ENCODE measurements at places on chromosomes 2 and 18.

DNA sequence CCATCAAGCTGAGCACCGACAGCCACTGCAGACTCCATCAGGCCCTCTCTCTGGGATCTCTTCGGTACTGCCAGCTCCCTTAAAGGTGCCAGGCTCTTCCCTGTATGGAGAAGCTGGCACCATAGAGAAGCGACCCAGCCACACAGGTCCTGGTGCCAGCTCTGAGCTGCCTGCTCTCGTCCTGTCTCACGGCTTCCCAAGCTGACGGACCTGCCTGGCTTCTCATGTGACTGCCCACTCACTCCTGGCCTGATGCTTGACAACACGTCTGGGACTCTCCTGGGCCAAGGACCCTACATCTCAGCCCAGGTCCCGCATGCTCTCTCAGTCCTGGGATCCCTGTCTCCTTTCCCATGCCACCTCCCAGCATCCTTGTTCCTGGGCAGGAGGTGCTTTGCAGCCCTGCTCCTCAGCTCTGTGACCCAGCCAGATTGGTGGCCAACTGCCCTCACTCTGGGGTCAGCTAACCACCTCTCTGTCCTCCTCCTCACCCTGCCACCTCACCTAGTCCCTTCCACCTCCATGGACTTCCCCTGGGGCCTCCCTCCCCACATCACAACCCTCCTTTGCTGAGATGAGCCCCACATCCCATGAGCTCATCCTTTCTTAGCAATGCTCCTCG lies 12.5 kb upstream of the ATOH8 start:
- no peak for DNase-seq

DNA sequence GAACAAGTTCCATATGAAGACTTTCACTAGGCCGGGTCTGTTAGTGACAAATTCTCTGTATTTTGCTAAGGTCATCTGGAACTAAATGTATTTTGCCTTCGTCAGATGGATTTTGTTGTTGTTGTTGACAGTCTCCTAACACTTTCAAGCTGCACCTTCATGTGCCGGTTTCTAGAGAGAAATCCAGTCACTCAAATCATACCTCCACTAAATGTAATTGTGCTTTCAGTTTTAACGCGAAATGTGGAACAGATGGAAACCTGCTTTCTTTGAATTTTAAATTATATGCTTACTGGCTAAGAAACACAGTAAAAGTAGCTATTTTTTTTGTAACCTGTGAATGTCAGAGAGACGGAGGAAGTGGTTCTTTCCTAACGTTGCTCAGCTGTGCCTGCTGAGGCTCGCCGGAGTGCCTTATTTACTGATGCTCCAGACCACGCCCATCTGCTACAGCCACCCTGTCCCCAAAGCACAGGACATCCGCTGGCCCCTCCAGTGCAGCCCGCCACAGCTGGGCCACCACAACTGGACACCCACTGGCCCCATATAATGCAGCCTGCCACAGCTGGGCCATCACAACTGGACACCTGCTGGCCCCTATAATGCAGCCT lies 134.7 kb downstream of the PXDN start:
- DNase-seq = no peak

GRCh38 chr18:3660739-3661515 lies 211.0 kb downstream of the TGIF1 start:
- no peak for DNase-seq

- DNase-seq = no peak
These were observed 770 bp downstream of the ZNF396 start for GRCh38 chr18:35376393-35376741.

DNA sequence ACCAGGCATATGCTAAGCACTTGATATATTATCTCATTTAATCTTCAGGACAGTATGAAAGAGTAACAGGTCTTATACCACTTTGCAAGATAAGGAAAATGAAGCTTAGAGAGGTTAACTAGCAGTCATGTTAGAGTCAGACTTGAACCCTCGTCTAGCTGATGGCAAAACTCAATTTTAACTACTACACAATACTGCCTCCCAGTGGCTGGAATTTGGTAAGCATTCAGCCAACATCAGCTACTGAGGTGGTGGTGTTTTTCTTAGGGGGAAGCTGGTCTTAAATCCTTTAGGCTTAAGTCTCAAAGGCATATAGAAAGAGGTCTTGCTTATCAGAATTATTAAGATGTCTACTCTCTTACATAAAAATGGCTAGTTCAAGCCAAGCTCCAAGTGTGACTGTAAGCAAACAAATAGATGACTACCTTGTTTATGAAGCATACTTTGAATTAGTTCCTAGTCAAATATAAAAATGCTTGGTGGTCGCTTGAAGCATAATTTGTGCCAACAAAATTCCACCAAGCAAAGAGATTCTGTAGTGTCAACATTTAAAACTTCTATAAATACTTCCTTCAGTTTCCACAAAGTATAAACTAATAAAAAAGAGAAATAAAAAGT lies 325.4 kb upstream of the FIGN start:
- DNase-seq = no peak

GRCh38 chr2:65483763-65484162 lies 51.4 kb upstream of the SPRED2 start:
- no peak for DNase-seq

DNA sequence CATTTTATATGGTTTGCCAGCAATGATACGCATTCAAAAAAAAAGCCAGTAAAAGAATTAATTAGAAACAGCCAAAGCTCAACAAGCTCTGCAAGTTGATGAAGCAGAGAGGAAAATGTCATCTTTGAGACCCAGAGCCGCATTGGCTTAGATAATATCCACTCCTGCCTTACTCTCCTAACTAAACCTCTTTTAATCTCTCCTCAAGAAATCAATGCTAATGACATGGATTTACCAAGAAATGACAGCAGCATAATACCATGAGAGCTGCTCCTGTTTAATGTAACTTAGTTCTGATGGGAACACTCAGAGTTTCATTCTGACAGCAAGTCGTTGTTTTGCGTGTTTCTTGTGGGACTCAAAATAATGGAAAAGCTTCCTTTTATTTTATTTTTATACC lies 1099.4 kb upstream of the PIK3C3 start:
- DNase-seq = no peak

- no peak for DNase-seq
These were observed 215.5 kb downstream of the NCKAP5 start for GRCh38 chr2:133352719-133353118.

DNA sequence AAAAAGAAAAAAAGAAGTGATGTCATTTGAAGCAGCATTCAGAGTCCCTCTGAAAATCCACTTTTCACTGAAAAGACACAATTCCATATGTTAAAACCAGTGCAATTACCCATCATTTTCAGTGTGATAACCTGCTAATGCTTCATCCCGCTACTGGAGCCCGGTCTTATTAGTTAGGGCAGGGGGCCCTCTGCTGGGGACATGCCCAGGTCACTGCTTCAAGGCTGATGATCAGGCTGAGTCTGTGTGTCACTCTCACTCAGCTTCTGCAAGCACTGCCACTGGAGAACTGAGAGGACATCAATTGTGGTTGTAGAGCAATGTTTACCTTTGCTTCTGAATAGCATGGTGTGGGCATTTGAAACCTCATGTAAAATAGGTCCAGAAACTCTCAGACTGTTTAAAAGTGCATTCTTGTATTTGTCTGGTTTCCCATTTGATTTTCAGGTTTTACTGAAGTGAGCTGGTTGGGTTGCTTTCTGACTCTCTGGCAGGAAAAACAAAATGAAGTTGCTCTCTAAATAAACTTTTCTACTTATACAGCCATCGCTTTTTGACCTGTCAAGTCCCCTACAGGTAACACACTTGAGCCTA lies 49.2 kb upstream of the NXPH2 start:
- no peak for DNase-seq

DNA sequence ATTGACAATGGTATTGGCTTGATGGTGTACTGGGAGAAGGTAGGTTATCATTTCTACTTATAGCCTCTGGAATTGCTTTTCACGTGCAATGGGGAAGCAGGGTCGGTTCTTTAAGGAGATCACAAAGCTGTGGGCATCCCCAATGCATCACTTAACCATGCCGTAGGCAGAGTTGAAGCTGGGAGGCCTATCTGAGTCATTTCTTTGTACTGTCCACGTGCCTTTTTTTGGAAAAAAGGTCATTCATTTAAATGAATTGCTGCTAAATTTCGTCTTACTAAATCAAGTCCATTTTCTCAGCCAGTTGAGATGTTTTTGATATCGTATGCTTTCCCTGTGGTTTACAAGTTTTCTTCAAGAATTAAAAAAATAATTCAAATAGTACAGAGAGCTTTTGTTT lies 17.2 kb upstream of the GYPC start:
- no peak for DNase-seq

- DNase-seq = no peak
These were observed 78.0 kb upstream of the WIPF1 start for GRCh38 chr2:174675615-174676014.

DNA sequence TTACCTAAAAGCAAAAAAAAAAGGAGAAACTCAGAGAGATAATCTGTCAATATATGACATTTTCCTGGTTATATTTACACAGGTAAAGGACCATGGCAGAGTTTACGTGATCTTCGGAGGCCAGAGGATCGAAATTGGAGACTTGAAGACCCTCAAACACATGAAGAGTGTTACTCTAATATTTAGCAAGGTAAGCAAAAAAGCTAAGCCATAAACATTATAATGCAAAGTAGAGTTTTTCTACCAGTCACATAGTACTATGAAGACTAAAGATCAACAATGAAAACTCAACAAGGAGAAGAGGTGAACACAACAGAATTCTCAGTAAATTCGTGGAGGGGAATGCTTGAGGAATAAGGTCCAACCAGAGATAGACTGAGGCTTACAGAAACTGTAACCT lies 78.5 kb downstream of the L3MBTL4 start:
- no peak for DNase-seq

DNA sequence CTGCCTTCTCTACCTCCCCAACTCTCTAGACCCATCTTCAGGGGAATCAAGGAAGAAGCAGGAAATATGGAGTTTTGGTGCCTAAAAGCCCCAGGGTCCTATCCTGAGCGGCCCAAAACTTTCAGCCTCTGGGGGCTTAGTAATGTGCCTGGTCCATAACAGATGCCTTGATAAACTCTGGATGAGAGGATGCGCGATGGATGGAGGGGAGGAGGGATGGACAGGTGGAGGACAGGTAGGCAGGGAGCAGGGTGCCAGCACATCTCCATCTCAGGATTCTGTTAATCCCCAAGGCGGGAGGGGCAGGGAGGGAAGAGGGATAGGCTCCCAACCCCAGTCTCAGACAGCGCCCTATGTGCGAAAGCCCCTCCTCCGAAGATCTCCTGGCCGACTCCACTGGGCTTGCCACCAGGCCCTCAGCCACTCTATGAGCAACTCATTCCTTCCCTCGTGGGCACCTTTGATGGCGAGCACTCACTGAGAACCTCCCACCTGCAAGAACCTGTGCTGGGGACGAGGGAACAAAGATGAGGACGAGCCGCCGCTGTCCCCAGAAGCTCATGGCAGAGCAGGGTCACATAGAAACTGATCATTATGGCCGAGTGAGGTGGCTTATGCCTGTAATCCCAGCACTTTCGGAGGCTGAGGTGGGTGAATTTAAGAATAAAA lies 23.1 kb downstream of the HS1BP3 start:
- DNase-seq = no peak

DNA sequence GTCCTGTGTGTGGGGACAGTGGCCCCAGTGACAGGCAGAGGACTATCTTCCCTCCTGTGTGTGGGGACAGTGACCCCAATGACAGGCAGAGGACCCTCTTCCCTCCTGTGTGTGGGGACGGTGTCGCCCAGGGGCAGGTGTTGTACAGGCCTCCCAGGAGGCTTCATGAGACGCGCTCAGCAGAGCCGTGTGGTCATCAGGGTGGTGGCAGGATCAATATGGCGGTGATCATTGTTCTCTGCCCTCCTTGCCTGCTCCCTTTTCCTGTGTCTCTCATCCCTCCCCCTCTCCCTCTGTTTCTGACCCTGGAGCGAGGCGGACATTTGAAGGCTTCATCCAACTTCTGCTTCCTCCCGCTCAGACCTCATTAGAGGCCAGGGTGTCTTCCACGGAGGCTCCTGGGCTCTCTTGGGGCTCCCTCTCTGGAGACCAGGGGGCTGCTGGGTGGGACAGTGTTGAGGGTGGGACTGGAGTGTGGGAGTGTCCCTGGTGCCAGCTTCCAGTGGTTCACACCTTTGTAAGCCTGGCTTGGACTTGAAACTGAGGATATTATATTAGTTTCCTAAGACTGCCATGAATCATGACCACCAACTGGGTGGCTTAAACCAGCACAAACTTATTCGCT lies 59.5 kb downstream of the ACKR3 start:
- DNase-seq = no peak

DNA sequence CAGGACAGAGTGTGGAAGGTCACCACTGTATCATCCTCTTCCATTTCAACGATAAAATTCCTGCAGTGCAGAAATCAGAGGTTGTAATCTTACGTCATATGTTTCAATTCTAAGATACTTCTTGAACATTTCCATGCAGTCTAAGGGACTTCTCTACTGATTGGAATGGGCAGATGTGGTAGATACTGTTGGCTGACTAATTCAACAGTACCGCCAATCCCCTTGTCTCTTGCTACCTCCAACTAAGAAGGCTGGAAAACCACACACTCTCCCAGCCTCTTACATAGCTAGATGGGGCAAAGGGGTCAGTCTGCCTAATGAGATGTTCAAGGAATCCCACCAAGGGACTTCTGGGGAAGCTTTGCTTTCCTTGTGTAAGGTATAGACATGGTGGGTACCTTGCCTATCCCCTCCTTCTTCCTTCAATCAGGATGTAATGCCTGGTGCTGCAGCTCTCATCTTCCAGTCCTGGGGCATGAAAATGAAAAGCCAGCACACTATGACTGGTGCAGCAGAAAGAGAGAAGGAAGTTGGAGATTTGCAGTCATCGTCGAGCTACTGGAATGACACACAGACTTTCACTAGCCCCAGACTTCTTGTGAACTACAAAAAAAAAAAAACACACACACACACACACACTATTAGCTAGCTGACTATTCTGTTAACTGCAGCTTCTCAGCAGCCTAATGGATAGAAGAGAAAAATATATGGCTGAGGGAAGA lies 84.1 kb downstream of the ALPK2 start:
- no peak for DNase-seq

DNA sequence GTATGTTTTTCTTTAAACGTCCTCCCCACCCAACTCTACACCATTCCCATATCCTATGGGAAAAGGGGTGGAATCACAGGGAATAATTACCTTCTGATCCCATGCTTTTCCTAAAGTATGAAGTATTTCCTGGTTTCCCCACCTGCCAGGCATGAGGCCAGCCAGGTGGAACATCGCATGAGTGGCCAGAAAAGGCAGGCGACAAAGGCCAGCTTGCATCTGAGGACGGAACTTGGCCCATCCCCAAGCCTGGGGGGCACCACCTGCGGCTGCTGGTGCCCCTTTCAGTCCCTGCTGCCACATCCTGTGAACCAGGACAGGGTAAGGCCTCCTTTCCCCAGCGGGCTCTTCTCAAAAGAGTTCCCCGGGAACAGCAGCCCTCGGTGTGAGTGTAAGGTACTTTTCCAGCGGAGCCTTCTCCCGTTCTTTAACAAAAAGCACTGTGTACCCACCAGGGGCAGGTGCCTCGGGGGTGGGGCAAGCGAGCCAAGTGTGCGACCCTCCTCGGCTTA lies 1.2 kb upstream of the ERFE start:
- no peak for DNase-seq

GRCh38 chr2:180520921-180521581 lies 459.4 kb upstream of the UBE2E3 start:
- no peak for DNase-seq

- DNase-seq = no peak
These were observed 66.7 kb downstream of the ZC3H6 start for GRCh38 chr2:112342067-112342550.

- no peak for DNase-seq
These were observed 104.2 kb upstream of the TTC27 start for GRCh38 chr2:32523686-32524085.
